ENCODE measurements at places on chromosomes 12 and 14.

GRCh38 chr14:26217778-26218177 lies 380.1 kb downstream of the NOVA1 start:
- no peak for DNase-seq

DNA sequence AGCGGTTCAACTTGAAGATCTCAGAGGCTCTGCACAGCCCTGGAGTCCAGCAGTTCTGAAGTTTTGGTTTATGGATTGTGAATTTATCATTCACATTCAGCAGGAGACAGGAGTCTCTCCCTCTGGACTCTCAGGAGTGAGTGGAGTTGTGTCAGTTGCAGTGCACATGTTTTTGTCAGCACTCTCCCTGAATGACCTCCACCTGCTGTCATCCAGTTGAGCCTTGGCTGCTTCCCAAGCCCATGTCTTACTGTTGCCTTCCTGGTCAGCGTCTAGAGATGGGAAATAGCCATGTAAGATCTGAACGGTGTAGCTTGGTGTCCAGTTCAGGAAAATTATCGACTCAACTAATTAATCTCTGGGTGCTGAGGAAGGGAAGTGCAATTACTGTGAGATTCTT lies 133.2 kb downstream of the PRKCH start:
- DNase-seq = peak; percentile 62

DNA sequence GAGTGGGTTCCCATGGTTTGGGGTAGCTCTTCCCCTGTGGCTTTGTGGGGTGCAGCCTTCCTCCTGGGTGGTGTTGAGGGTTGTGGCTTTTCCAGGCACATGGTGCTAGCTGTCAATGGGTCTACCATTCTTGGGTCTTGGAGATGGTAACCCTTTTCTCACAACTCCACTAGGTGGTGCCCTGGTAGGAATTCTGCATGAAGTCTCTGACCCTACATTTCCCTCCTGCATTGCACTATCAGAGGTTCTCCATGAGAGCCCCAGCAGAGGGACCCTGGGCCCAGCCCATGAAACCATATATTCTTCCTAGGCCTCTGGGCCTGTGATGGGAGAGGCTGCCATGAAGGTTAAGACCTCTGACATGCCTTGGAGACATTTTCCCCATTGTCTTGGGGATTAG lies 1093.3 kb downstream of the SLC16A7 start:
- no peak for DNase-seq

GRCh38 chr14:65170318-65170717 lies 68.0 kb upstream of the MAX start:
- DNase-seq = no peak

- peak; percentile 70 for DNase-seq
Measured at GRCh38 chr14:81537193-81537592, 3.5 kb upstream of the SEL1L start.

DNA sequence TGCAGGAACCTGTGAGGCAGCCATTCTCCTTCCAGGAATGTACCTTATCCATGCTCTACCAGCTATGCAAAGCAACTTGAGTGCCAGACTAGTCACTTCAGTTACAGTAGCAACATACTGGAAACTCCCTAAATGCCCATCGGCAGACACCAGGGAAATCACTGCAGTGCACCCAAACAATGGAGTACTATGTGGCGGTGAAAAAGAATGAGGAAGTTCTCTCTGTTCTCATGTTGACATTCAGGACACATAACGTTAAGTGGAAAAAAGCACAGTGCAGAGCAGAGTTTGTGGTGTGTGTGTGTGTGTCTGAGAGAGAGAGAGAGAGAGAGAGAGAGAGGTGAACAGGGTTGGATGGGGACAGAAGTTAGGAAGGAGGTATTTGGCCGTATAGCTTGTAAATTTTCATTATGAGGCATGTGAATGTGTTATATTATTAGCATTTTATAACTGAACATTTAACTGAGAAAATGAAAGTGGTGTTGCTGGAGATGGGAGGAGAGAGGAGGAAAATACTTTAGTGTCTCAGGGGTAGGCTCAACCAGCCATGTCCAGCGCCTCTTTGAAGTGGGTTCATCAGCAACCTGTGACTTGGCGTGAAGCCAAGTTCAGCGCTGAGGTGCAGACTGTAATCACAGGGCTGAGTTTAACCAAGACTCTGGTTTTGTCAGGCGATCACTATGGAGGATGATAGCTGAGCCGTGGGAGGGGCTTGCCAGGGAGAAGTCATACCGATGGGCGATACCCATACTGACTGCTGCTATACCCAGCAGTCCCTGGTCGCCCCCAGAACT lies 17.3 kb downstream of the TNFAIP2 start:
- no peak for DNase-seq

- no peak for DNase-seq
Measured at GRCh38 chr12:96054244-96054610, 18.8 kb upstream of the LTA4H start.

DNA sequence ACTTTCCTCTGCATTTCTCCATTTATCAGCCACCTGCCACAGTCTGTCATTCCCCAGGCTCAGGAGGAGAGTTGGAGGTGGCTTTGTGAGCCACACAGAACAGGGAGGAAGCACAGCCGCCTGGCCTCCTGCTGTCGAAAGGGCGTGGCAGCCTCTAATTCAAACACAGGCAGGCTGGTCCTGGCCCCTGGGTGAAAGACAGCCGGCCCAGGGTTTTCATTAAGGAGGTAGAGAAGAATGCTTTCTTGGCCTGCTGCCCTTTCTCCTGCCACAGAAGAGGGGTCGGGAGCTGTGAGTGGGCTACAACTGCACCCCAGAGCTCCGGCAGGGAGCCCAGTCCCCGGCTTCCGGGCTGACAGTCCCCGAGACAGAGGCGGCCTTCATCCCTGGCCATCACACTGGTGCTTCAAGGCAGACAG lies 108.6 kb upstream of the FZD10 start:
- no peak for DNase-seq

- DNase-seq = no peak
Measured at GRCh38 chr14:104658325-104658712, 31.1 kb upstream of the INF2 start.

- no peak for DNase-seq
Measured at GRCh38 chr14:105466531-105467248, 7.9 kb upstream of the CRIP2 start.

- no peak for DNase-seq
Measured at GRCh38 chr14:68962681-68963080, 16.4 kb downstream of the ACTN1 start.

GRCh38 chr12:48075832-48076231 lies 30.0 kb downstream of the SENP1 start:
- DNase-seq = no peak

DNA sequence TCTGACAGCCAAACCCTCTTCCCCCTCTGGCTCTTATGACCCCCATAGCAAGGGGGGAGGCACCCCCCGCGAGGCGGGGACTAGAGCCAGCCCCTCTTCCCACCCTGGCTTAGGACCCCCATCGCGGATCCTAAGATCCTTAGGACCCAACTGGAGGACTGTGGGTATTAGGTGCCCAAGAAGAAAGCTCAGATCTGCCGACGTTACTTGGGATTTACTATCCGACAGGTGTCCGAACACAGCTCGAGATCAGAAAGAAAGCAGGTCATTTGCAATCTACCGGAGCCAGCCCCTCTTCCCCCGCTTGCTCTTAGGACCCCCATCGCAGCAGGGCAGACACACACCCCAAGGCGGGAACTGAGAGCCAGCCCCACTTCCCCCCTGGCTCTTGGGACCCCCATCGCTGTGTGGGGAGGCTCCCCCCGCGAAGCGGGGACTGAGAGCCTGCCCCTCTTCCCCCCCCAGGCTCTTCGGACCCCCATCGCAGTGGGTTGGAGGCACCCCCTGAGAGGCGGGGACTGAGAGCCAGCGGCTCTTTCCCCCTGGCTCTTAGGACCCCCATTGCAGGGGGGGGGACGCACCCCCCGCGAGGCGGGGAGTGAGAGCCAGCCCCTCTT lies 46.8 kb downstream of the DDX11 start:
- DNase-seq = no peak

DNA sequence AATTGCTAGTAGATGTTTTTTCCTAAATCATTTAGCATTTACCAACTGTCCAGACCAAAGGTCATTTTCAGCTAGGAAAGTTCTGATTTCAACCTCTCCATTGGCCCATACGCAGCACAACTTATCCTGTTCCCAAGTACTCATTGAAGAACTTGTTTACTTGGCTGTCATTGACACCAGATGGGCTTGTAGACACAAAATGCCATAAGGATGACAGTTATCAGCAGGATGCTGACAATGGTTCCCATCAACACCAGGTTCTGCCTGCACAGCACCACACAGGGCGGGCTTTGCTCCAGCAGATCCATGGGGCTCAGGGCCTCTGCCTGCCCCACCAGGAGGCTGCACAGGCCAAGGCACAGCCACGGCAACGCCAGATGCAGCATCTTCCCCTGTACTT lies 36.5 kb upstream of the TMPRSS12 start:
- DNase-seq = no peak

DNA sequence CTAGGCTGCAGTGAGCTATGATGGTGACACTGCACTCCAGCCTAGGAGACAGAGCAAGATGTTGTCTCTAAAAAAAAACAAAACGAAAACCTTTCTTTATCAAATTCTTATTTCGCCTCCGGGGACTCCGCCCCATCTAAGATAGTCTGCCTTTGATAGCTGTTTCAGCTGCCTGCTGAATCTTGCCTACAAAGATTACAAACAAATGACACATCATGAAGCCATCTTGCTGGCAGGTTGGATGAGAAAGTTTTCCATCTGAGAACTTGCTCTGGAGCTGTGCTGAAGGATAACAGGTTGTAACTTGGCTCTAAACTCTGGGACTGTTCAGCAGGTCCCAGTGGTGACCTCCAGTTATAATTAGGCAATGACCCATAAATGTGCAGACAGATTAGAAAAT lies 41.8 kb upstream of the AEBP2 start:
- no peak for DNase-seq

DNA sequence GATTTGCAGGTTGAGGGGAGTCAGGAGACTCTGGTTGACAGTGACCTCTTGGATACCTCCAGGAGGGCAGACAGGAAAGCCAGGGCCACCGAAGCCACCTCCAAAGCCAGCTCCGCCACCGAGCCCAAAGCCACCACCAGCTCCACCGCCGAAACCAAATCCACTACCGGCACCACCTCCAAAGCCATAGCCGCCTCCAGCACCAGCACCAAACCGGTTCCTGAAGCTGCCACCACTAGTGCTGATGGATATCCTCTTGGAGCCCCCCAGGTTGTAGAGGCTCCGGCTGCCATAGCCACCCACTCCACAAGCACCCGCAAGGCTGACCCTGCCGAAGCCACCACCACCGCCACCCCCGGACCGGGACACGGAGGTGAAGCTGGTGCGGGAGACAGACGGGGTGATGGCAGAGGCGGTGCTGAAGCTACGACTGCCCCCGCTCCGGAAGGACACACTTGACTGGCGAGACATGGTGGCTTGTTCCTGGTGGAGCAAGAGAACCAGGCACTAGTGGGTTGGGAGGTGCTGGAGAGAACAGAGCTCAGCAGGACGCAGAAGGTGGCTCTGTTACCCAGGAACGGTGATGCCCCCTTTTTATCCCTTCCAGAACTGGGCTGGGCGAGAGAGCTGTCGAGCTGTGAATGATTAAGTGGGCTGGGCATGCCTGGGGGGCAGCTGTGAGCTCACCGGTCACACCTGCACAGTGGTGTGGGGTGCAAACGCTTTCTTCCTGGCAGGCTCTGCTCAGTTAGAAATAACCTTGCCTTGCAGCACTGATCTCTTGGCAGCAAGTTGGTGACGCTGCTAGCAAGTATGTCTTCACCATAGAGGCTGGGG lies at the start of gene KRT5:
KRT5 (minus strand) TSS at position 569 of the 837 bp plus-strand sequence; CDS start at position 471, 98 bp downstream.
- no peak for DNase-seq

DNA sequence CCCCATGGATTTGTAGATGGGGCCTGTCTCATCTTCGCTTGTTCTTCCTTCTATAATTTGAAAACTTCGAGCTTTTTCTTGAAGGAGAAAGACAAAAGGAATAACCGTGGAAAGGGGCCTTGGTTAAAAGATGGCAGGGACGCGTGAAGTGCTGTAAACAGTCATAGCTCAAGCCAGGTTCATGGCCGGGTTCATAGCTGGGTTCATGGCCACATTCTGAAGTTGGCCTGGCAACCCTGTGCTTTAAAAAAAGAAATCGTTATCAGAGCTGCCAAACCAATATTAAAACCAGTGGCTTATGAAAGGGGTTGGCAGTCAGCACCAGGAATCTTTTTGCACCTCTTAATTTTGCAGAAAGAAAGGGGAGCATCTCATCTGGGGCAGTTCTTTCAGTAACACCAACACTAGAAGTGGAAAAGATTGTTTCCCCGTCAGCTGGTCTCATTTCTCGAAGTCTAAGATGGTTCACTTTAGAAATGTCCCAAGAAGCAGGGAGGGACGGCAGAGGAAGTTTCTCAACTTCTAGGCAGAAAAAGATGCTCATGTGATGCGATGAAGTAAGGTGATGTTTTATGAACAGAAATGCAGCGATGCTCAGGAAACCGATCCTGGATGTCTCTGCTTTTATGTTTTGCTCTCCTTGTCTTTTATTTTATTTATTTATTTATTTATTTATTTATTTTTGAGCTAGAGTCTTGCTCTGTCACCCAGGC lies 193.1 kb upstream of the TBX3 start:
- no peak for DNase-seq

DNA sequence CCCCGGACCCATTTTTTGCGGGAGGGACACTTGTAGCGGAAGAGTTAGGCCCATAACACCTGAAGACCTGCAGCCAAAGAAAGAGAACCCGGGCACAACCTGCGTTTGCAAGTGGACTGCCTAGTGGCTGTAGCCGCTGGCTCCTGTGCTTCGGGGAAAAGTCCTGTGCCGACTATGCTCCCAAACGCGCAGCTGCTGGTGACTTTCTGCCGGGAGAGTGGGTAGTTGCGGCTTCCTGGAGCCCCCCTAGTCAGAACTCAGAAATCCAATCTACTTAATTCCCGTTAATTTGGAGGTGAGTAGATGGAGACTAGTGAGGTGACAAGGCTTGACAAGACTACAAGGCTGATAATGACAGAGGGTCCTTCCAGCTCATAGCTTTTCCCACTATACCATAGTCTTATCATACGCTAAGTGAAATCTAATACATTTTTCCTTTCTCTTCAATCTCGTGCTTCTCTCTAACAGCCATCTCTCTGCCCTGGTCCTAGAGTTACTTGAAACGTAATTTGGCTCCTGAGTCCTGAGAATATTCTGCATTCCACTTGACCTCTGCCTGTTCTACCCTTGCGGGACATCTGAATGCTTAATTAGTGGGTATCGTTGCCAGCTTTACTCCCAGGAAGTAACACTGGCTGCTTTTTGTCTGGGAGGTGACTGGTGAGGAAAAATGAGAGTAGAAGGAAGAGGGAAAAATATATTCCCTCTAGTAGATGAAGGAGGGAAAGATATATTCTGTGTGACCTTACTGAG lies 556 bp downstream of the MTHFD1 start:
- no peak for DNase-seq

DNA sequence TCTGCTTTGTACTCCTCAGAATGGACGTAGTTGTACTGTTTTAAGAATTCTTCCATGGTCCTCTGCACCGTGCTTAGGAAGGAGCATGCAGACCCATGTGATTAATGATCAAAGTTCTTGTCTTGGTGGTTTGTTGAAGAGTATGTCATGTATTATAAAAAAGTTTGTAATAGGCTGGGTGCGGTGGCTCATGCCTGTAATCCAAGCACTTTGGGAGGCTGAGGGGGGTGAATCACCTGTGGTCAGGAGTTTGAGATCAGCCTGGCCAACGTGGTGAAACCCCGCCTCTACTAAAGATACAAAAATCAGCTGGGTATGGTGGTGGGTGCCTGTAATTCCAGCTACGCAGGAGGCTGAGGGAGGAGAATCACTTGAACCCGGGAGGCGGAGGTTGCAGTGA lies 61.8 kb upstream of the RTL1 start:
- DNase-seq = no peak
